ENCODE measurements at places on chromosomes 5 and 9.
A peak's percentile ranks its signal among the peaks of the same experiment; 100 is the strongest.

DNA sequence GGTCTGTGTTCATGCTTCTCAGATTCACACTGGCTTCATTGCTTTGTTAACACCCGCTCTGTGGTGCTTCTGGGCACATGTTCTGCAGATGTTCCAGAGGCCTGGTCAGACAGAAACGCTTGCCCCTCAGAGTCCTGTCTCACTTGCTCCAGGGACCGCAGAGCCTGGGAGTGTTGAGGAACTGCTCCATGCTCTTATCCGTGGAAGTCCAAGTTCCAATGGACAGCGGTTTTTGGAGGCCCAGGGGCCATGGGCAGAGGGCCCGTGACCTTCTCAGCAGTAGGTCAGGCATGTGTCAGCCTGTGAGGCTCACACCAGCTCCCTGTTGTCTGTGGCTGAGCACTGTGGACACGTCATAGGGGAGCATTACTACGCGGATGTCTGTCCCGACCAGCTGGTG is 364.7 kb upstream of the IRX1 start:
- DNase-seq, result no peak

- DNase-seq, result no peak
Measured at GRCh38 chr9:95947118-95947517, 71.6 kb downstream of the ERCC6L2 start.

- DNase-seq, result no peak
Measured at GRCh38 chr9:90873422-90873821, 71.8 kb downstream of the SYK start.

- DNase-seq, result no peak
Measured at GRCh38 chr5:68330574-68330973, 115.0 kb downstream of the PIK3R1 start.

GRCh38 chr5:111224561-111225345 is 569 bp downstream of the CAMK4 start:
- no peak for DNase-seq

GRCh38 chr9:80223897-80224296 is 652.1 kb downstream of the TLE4 start:
- no peak for DNase-seq

GRCh38 chr5:111691914-111692313 is 65.1 kb downstream of the NREP start:
- no peak for DNase-seq

GRCh38 chr9:74556685-74557084 is 59.5 kb downstream of the RORB start:
- DNase-seq, result no peak

DNA sequence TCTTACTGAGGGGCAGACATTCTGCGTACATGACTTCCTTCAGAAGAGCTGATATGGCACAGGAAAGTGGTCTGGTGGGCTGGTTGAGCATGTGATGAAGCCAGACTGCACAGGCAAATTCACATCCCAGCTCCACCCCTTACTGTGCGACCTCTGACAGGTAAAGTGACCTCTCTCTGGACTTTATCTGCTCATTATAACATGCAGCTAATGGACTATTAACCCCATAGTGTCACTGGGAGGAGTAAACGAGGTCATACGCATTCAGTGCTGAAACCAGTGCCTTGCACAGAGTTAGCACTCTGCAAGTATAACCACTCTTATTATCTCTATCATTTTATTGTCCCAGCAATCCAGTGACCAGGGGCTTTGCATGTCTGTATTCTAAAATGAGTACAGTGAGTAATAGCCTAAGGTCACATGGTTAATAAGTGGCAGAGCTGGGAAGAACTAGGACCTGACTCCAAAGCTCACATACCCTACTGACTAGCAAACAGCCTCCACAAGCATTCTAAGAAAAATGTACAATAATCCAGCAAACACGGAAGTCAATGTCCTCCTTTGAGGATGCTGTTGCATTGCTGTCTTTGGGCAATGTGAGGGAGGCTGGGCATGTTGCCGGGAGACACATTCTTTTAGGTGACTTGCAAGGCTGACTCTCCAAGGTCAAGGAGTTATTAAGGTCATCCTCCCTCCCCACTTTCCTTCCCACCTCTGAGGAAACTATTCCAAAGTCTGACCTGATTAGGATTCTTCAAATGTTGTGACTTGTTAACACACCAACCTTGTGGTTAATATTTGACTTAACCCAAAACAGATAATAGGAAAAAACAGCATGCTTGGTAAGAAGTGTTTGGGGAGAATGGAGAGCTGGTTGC is 19.0 kb downstream of the GLRX start:
- DNase-seq, result no peak

DNA sequence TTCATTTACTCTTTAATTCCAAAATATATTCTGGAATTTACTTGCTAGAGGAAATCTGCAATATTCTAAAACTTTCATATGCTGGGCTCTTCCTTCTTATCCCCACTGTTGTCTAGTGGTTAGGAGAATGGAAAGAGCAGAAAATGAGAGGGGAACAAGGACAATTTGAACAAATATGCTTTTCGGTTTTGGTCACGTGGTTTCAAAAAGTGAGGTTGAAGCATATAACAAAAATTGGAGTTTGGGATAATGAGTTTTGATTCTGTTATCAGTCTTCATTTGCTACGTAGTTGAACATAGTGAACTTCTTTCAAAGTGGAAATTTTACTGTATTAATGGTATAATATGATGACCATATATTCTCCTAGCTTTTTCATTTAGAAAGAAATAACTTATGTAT is 71.5 kb downstream of the CAMK4 start:
- no peak for DNase-seq

GRCh38 chr5:72692231-72692637 is 124.2 kb upstream of the TNPO1 start:
- no peak for DNase-seq

DNA sequence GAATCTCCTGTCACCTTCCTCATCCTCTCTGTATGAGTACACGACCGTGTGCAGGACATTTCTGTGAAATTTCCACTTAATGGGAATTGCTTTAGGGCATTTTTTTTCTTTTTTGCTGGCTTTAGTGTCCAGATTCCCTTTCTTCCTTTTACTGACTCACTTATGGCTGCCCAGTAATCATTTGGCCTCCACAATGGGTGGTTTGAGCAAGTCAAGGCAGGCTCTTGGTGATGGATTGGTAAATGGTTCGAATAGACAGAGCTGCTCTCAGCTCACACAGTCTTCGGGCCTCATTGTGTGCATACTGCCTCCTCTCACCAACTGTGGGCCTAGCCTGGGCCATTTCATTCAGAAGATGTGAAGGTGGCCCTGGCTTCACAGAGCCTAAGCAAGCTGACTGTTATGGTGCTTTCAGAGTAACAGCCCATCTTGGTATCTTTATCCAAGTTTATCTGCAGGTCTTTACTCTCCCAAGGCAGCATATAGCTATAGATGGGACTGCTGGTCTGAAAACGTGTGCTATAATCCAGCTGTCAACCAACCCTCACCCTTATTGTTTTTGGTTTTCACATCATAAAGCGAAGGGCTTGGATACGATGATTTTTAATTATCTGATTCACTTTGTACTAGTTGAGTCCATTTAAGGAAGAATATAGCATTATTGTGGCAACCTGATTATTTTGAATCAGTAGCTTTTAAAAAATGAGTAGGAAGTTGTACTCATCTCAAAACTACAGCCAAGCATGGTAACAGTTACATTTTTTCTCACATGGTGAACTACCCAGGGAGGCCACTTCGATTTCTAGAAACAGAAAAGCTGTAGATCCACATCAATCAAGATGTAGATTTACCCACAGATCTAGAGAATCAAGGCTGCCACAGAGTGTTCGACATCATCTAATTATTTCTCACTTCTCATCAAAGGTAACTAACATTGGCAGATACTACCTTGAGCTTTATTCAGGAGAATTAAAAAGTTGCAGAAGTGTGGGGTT is 50.4 kb upstream of the CKMT2 start:
- no peak for DNase-seq

- DNase-seq, result no peak
Measured at GRCh38 chr9:128439273-128439672, 16.5 kb upstream of the ODF2 start.

GRCh38 chr5:137073189-137073588 is 425.9 kb downstream of the SPOCK1 start:
- DNase-seq, result no peak

DNA sequence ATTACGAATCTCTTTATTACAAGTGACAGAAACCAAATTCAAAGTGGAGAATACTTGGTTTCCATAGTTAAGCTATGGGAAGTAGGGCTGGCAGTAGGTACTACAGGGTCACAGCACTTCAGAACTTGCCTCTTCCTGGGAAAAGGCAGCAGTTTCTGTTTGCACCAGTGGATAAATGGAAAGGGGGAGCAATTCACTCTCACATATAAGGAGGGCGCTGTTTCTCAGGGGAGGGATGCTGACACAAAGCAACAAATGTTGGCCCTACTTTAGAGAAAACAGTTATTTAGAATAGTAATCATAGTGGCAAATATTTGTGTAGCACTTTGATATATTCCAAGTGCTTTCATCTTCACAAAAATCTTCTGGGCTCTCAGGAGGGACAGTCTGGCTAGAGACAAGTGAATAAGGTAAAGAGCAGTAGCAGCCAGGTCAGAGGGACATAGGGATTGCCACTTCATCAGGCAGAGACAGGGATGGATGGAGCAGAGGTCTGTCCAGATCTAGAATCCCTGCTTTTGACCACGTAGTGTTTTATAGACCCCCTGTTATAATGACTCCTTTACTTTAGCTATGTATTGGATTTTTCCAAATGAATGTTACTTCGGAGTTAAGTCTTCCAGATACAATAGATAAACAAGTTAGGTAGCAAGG is 554.8 kb upstream of the SGCD start:
- peak; percentile 29 for DNase-seq

DNA sequence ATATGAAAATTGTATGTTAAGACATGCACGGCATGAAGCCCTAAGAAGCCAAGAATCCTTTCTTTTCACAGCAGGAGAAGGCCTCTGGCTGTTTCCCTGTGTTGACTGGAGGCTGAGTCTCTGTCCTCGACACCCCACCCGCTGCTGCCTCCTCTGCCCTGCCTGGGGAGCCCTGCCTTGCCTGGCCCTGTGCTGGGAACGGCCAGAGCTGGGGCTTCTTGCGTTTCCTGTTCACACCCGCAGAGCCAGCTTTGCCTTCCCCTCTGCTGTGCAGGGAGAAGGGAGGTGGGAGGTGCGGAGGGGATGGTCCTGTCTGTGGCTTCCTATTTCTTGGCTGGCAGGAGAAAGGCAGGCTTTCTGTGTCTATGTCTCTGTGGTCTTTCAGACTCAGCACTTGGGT is 6.9 kb upstream of the GMCL2 start:
- no peak for DNase-seq

DNA sequence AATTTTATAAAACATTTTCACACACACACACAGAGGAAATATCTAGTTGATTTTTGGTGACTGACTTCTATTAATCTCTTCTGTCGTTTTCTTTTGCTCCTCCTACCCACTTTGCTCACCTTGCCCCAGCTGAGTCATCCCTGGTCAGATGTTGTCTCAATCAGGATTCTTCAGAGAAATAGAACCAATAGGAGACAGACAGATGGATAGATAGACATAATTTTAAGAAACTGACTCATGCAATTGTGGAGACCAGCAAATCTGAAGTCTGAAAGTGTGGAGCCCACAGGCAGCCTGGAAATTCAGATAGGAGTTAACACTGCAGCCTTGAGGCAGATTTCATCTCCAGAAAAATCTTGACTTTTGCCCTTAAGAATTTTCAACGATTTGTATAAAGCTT is 37.0 kb upstream of the PIK3R1 start:
- DNase-seq, result no peak

GRCh38 chr5:159531554-159532105 is 201.3 kb upstream of the IL12B start:
- DNase-seq, result no peak

DNA sequence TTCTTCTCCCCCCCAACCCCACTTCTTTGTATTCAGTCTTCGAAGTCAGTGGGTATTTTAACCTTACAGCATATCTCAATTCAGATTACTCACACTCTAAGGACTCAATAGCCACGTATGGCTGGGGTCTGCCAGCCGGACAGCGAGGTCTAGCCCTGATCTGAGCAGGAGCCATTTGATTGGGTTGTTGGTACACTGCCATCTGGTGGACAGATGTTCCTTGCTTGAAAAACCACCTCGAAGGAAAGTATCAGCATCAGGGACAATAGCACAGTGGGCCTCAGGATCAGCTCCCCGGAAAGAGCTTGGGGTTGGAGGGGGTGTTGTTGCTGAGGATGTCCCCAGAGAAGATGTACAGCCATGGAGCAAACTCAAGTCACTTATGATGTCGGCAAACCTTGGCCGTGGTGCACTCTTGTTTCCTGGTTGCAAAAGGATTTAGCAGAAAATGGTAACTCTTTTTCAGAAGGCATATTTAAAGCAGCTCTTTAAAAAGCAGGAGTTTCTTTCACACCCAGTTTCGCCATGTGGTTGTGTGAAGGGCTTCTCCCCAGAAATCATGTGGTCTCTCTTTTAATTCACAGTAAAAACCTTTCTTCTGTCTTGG is 31.7 kb upstream of the KCNMB1 start:
- DNase-seq, result peak; percentile 90

DNA sequence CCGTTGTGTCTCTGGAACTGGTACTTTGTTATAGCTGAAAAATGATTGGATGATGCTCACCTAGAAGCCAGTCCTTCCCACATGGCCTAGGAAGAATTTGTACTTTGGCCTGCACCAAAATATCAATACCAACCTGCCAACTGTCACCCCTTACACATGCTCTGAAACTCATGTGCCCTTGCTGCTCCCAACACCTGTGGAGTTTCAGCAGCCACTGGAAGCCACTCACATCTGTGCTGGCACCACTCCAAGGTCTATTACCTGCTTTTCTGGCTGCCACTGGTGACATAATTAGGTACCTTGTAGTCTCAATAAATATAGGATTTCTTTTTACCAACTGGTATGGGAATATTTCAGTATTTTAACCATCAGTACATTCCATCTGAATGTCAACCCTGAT is 363.6 kb downstream of the SH3GL2 start:
- DNase-seq, result no peak

- DNase-seq, result no peak
Measured at GRCh38 chr5:6446626-6447309, 1.9 kb upstream of the UBE2QL1 start.

GRCh38 chr5:157542282-157543000 is 33.1 kb downstream of the ADAM19 start:
- DNase-seq, result no peak

GRCh38 chr5:123785162-123786071 is 273.4 kb downstream of the CSNK1G3 start:
- DNase-seq, result peak; percentile 5

DNA sequence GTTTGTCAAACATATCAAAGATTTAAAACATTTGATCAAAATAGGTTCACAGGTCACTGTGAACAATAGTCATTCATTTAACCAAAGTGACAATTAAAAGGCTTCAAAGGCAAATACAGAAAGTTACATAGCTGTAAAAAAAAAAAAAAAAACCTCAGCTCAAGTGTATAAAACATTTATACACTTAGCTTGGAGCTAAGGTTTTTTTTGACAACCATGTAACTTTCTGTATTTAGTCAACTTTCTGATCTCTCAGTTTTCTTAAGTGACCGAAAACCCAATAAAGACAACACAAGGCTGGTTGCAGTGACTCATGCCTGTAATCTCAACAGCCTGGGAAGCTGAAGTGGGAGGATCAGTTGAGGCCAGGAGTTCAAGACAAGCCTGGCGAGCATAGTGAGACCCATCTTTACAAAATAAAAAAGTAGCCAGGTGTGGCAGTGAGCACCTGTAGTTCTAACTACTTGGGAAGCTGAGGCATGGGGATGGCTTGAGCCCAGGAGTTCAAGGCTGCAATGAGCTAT is 16.4 kb upstream of the UBTD2 start:
- DNase-seq, result no peak

- DNase-seq, result no peak
Measured at GRCh38 chr9:131101207-131101964, 5.1 kb downstream of the AIF1L start.
